ENCODE measurements at places on chromosomes 11 and 22. TPM values are rescaled to one million over a fixed set of nuclear protein-coding genes. Genes with fewer than 3 reads are reported as not detected.

Gene GRAMD1B
- 5.1 TPM for total RNA-seq

Gene NNMT
- 2.4 TPM for total RNA-seq

Gene TEX54
- total RNA-seq, result not detected

Gene UBQLN3
- total RNA-seq, result not detected

Gene BACE1
- total RNA-seq, result 78.2 TPM

Gene TMEM86A
- total RNA-seq, result 7.9 TPM

Gene YPEL1
- 30.5 TPM for total RNA-seq

Gene APOBEC3C
- total RNA-seq, result 7.0 TPM

DNA sequence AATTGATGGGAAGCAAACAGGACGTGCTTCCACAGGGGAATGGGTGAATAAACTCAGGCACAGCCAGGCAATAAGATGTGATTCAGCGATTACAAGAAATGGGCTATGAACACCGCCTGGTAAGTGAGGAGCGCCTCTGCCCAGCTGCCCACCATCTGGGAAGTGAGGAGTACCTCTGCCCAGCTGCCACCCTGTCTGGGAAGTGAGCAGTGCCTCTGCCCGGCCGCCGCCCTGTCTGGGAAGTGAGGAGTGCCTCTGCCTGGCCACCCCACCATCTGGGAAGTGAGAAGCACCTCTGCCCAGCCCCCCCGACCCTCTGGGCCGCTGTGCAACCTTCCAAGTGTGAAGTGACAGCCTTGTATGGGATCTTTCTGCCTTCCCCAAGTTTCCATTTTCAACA is 73.2 kb upstream of the PRR5 start:
- no peaks in the 10 kb centered on the region for H3K4me1 ChIP-seq
- no peak overlapping the region for H3K4me3 ChIP-seq
- DNase-seq, result no peak

DNA sequence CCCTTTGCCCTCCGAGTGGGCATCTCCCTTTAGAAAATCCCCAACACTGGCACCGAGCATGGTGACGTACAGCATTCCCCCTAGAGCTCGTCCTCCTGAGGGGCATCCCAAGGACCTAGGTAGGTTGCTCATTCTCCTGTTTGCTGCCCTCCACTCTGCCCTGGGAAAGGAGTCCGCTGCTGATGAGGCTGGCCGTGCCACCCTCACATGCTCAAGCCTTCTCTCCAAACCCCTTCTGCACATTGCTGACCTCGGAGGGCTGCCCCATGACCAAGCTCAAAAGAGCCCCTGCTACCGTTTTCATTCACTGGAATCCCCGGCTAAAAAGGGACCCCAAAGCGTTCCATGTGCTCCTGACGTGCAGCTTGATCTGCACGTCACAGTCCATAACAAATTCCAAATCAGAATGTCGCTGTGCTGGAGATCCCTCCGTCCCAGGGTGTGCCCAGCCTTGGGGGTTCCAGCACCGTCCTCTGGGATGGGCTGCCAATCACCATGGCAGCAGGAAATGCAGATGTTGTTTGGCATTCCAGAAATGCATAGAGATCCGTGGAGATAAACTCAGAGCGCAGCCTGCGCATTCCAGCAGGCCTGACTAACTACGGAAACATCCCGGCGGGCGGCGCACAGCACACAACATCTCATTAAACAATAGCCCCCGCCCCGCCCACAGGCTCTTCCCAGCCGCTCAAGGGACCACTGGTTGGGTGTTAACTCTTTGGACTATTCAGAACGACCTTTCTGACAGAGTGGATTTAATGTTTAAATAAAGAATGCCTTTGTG is 26.3 kb upstream of the GNB1L start:
- H3K4me3 ChIP-seq, result no peak overlapping the region
- DNase-seq, result peak; percentile 35
- H3K27ac ChIP-seq, result peak overlapping the region; percentile 60
- H3K27me3 ChIP-seq, result peaks cover 23% of the 10 kb centered on the region
- no peaks in the 10 kb centered on the region for H3K36me3 ChIP-seq

DNA sequence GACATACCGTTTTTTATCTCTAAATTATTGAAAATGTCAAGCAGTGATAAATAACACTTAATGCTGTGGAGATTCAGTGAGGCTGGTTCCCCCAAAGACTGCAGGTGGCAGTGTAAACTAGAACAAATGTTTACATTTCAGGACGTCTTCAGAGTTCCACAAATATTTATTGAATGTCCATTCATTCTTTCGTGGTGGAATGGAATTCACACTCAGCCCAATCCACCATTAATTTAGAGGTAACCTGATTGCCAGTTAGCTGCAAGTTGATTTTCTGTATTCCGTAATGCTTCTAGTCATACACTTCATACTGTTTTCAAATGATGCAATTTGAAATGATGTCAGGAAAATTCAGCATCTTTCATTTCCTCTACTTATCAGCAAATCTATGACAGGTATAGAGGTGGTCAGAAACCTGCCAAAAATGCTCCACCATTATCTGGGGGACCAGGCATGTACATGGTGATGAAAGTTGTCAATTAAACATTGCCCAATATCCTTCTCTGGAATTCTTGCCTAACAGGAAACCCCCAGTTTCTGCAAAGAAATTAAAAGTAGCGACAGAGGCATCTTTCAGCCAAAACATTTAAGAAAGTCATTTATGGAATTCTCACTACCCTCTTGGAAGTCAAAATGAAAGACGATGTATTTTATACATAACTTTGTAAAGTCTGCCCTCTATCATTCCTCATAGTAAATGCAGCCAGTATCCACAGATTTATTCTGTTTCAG is 94.3 kb upstream of the BMAL1 start:
- peaks cover 3% of the 10 kb centered on the region for H3K36me3 ChIP-seq
- no peak for DNase-seq
- peaks cover 13% of the 10 kb centered on the region for H3K4me1 ChIP-seq
- H3K4me3 ChIP-seq, result no peak overlapping the region

- H3K36me3 ChIP-seq, result peaks cover 14% of the 10 kb centered on the region
- no peak overlapping the region for H3K27ac ChIP-seq
- no peak overlapping the region for H3K4me3 ChIP-seq
- DNase-seq, result no peak
- H3K4me1 ChIP-seq, result no peaks in the 10 kb centered on the region
Measured at GRCh38 chr22:20750461-20751184, 23.3 kb upstream of the SERPIND1 start.

DNA sequence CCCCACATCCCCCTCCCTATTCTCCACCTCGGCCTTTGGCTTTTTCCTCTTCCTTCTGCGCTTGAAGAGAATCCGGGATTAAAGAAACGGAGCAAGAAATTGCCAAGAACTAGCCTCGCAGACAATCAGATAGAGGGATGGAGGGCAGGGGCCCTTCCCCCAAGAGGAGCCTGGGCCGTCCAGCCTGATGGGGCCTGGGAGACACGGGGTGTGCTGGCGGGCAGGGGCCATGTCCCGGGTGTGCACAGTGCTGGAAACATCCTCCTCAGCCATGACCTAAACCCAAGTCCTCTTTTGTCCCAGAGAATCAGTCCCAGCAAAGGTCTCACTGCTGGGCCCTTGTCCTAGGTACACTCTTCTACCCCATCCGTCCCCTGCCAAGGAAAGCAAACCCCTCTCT is 47.7 kb upstream of the LMO1 start:
- H3K27ac ChIP-seq, result no peak overlapping the region
- no peak overlapping the region for H3K4me3 ChIP-seq
- no peaks in the 10 kb centered on the region for H3K36me3 ChIP-seq
- no peak for DNase-seq

DNA sequence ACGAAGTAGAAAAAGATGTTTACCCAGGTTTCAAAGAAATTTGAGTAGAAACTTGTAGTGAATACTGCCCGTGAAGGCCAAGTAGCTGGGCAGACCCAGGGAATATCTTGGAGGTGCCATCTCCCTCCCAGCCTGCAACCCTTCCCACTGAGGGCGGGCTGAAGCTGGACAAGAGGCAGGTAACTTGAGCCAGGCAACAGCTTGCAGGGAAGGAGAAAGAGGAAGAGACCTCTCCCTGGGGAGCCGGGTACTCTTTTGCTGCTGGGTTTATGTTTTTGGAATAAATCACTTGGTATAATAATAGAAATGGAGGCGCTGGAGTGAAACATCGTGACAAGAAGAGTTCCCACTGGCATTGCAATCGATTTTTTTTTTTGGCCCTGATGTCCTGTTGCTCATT is 49.4 kb upstream of the JAM3 start:
- H3K27me3 ChIP-seq, result peaks cover 49% of the 10 kb centered on the region
- H3K4me1 ChIP-seq, result no peaks in the 10 kb centered on the region
- no peaks in the 10 kb centered on the region for H3K36me3 ChIP-seq
- DNase-seq, result no peak
- H3K4me3 ChIP-seq, result no peak overlapping the region

DNA sequence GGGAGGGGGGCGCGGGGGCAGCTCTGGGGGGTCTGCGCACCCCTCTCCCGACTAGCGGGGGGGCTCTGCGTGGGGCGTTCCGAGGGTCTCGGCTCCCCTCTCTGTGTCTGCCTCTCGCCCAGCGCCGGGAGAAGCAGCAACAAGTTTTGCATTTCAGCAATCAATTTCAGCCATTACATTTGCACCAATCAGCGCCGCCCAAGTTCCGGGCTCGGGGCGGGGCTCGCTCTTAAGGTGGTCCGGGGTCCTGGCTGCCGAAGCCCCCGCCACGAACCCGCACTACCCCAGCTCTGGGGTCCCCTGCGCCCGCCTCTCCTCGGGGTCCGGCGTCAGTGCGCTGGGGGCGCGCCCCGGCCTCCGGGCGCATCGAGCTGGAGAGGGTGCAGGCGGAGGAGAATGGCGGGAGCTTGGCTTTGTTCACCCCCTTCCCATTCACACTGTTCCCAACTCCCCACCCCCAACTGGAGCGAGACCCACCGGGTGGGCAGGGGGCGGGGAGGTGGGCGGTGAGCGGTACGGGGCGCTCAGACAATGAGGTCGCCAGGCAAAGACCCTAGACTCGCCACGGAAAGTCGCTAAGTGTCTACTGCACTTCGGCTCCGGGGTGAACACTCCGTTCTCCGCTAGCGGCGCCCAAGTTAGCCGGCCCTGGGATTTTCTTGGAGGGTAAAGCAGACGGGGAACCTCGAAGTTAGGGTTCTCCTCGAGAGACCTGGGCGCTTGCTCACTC is at the start of gene MN1:
MN1 (minus strand) TSS at position 141 of the 730 bp plus-strand sequence. CDS start 1,213 bp downstream, outside the sequence.
- H3K27me3 ChIP-seq, result peaks cover 39% of the 10 kb centered on the region
- DNase-seq, result peak; percentile 38
- no peaks in the 10 kb centered on the region for H3K36me3 ChIP-seq
- peak within 1 kb of the TSS; percentile 78 for H3K4me3 ChIP-seq
- H3K27ac ChIP-seq, result peak within 1 kb of the TSS; percentile 80
- peaks cover 11% of the 10 kb centered on the region for H3K4me1 ChIP-seq

DNA sequence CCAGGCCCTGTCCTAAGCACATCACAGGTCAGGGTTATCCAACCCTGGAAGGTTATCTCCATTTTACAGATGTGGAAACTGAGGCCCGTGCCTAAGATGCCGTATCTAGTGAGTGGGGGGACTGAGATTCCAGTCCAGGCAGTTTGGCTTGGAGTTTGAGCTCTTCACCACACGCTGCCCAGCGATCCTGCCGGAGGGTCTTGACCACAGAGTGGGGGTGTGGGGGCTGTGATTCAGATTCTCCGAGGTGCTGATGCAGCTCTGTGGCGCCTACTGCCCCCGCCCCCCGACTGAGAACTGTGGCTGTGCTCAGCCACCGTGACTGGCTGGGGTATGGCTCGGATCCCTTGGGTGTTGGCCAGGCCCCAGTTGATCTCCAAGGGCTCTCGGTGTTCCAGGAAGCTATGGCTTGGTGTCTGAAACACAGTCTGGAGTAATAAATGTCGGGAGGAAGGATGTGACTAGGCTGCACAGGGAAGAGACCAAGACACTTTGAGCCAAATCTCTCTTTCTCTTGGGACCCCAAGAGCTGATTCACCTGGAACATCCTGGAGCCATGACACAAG is 60.6 kb upstream of the RASD2 start:
- no peak overlapping the region for H3K27ac ChIP-seq
- no peak overlapping the region for H3K4me3 ChIP-seq
- H3K27me3 ChIP-seq, result peaks cover 27% of the 10 kb centered on the region
- no peaks in the 10 kb centered on the region for H3K4me1 ChIP-seq
- DNase-seq, result no peak

- H3K36me3 ChIP-seq, result no peaks in the 10 kb centered on the region
- H3K4me1 ChIP-seq, result no peaks in the 10 kb centered on the region
- no peak overlapping the region for H3K4me3 ChIP-seq
- H3K27ac ChIP-seq, result no peak overlapping the region
- no peak for DNase-seq
Measured at GRCh38 chr11:5553343-5553742, 5.0 kb upstream of the OR52H1 start.

- H3K36me3 ChIP-seq, result peaks cover 8% of the 10 kb centered on the region
- no peak for DNase-seq
- H3K27me3 ChIP-seq, result no peaks in the 10 kb centered on the region
- peak overlapping the region; percentile 94 for H3K27ac ChIP-seq
- peaks cover 15% of the 10 kb centered on the region for H3K4me1 ChIP-seq
Measured at GRCh38 chr11:121514432-121515334, 61.9 kb upstream of the SORL1-AS1 start.

DNA sequence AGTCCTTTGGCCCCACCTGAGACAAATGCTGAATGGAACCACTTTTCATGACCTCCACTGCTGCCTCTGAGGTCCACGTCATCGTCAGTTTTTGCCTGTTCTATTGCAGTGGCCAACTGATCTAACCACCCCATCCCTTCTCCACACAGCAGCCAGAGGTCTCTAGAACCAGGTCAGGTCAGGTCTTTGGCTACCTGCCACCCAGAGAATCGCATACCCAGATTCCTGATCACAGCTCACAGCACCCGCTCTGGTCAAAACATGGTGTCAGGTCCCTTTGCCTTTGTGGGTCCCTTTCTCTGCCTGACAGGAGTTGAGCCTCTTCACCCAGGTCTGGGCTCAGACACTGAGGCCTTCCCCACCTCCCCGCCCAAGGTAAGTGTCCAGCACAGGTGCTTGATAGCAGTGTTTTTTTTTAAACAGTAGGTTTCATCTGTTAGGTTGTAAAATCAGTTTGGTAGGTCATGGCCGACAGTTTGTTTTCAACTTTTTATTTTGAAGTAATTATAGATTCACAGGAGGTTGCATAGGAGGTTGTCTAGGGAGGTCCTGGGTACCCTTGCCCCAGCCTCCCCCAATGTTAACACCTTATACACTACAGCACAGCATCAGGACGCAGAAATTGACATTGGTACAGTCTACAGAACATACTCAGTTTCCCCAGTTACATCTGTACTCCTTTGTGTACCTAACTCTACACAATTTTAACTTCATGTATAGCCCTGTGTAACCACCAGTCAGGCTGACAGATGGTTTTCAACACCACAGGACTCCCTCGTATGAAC is 6.9 kb downstream of the C22orf39 start:
- H3K27ac ChIP-seq, result peak overlapping the region; percentile 24
- no peak for DNase-seq
- H3K4me1 ChIP-seq, result peaks cover 4% of the 10 kb centered on the region
- peaks cover 6% of the 10 kb centered on the region for H3K36me3 ChIP-seq

All from progenitor cell of endocrine pancreas (in vitro differentiated cells).